GM23248 (cell line): ENCODE measurements at places on chromosomes 1 and 21. TPM values are rescaled to one million over a fixed set of nuclear protein-coding genes. Genes with fewer than 3 reads are reported as not detected.

Gene DNTTIP2
- 52.8 and 62.1 TPM in 2 replicates for polyA plus RNA-seq

Gene ARTN
- polyA plus RNA-seq: not detected in 2 replicates

Gene IQGAP3
- polyA plus RNA-seq: 5.5 and 5.6 TPM in 2 replicates

Gene NTMT2
- not detected in 2 replicates for polyA plus RNA-seq
